Liver (tissue), 10 donors: ENCODE measurements at places on chromosomes 13 and 19. TPM values are rescaled to one million over a fixed set of nuclear protein-coding genes. Genes with fewer than 3 reads are reported as not detected.

- DNase-seq: no peak
Observed at GRCh38 chr13:113639616-113640262, 18.3 kb downstream of the ATP4B start.

- DNase-seq: no peak
Observed at GRCh38 chr13:25836574-25837336, 215.1 kb downstream of the SHISA2 start.

The SUPT5H gene
- polyA plus RNA-seq: 42.5 TPM

The CYP4F2 gene
- 83.2 TPM for polyA plus RNA-seq
